Left kidney (tissue), 8 donors: ENCODE measurements at places on chromosomes 13 and 19. TPM values are rescaled to one million over a fixed set of nuclear protein-coding genes. Genes with fewer than 3 reads are reported as not detected.

GRCh38 chr13:94984958-94985357 lies 272.6 kb upstream of the SOX21 start:
- no peak for DNase-seq

DNA sequence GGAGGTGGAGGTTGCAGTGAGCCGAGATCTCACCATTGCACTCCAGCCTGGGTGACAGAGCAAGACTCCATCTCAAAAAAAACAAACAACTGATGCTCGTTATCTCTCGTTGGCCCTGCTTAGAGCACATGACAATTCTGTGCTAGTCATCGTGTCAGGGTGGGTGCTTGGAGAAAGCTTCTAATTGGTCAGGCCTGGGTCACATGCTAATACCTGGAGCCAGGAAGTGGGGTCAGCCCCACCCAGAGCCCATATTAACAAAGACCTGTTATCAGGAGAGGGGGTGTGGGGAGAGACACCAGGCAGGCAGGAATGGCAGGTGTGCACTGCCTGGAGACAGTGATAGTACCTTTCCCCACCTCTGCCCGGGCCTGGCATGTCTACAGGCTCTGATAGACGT lies 84.9 kb downstream of the DPF1 start:
- no peak for DNase-seq

- no peak for DNase-seq
These were observed 1.5 kb downstream of the N4BP2L1 start for GRCh38 chr13:32426191-32426989.

DNA sequence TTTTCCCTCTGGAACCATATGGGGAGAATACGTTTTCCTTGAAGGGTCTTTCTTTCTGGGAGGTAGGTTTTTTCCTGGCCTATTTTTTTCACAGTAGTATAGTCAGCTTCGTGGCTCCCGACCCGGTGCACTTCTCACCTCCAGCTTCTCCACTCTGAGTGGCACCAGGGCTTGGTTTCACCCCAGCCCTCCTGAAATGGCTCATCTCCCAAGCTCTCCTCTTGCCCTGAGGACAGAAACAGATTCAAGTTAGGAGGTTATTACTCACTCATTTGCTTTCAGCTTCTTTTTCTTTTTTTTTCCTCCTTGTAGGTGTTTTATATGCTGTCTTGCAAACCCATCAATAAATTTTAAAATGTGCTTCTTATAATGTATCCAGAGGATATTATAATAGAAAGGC lies 199.3 kb downstream of the RFC3 start:
- no peak for DNase-seq

DNA sequence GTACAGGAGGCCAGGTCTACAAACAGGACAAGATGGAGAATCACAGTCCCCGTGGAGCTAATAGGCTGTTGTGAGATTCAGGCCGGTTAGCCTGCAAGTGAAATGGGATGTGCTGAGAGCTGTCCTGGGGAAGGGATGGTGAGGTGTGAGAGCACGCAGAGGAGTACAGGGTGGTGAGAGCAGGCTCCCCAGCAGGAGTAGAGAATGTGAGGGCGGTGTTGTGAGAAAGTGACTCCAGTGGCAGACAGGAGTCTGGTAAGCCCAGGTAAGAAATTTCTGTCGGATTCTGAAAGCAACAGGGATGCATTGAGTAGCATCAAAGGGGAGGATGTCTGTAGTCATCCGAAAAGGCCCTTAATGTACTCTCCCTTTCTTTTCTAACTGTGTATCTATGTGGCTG lies 50.7 kb upstream of the GPR183 start:
- no peak for DNase-seq

Gene LIG1
- polyA plus RNA-seq: 81.3 TPM

DNA sequence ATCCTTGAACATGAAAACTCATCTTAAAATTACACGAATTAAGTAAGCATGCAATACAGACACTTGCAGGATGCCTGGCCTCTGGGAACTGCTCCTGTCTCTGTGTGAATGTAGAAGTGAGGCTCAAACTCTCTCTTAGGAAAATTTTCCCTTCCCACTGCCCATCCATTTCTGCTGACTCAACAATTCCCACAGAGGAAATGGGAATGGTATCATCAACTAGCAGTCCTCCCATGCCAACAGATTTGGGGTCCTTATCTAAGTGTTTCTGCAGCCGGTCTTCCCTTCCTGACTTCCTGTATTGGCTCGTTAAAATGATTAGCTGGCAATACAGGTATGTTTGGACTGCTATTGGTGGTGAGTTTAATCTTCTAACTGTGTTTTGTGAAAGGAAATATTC lies 85.8 kb downstream of the DOCK9 start:
- DNase-seq: no peak

Gene LILRA5
- polyA plus RNA-seq: 0.45 TPM

DNA sequence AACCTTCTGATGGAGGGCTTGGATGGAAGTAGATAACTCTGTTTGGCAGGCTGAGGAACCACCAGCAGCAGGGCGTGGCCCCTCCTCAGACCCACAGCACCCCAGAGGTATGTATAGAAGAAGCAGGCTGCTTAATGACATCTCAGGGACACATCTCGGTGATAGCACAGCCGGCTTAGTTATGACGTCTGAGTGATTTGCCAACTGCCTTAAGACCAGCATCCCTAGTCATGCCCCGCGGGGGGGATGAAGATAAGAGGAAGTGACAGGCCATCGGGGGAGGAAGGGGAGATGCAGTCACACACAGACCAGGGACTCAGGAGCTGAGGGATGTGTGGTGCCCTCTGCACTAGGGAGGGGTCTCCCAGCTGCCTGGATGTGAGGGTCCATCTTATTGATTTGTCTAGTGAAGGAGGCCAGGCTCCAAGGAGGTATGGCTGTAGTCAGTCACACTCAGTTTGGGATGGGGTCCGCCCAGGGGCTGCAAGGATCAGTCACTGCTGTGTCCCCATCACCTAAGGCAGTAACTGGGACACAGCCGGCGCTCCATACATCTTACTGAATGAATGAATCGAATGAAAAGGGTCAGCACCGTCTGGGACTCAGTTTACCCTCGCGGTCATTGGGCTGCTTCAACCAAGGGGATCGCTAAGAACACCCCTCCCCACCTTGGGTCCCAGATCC lies 19.2 kb upstream of the ERCC1 start:
- no peak for DNase-seq

- DNase-seq: no peak
These were observed 90.2 kb downstream of the MAP4K1 start for GRCh38 chr19:38527466-38528136.

Gene ACER1
- polyA plus RNA-seq: not detected

DNA sequence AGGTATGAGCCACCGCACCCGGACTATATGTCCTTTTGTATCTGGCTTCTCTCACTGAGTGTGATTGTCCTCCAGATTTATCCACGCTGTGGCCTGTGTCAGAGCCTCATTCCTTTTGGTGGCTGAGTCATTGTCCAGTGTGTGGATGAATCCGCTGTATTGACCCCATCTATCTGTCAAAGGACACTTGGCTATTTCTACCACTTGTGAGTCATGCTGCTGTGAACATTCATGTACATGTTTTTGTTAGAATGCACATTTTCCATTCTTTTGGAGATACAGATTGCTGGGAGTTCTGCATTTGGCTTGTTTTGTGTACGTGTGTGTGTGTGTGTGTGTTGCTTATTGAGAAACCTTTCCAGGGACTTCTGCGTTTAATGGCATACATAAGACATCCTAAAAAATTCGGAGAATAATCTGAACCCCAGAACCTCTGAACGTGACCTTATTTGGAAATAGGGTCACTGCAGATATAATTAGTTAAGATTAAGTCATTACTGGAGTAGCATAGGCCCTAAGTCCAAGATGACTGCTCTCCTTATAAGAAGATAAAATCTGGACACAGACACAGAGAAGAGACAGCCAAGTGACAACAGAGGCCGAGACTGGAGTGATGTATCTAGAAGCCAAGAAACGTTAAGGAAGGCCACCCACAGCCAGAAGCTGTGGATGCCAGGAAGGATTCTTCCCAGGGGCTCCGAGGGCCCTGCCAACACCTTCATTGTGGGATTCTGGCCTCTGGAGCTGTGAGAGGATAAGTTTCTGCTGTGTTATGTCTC lies 4.9 kb upstream of the GIPC3 start:
- no peak for DNase-seq

DNA sequence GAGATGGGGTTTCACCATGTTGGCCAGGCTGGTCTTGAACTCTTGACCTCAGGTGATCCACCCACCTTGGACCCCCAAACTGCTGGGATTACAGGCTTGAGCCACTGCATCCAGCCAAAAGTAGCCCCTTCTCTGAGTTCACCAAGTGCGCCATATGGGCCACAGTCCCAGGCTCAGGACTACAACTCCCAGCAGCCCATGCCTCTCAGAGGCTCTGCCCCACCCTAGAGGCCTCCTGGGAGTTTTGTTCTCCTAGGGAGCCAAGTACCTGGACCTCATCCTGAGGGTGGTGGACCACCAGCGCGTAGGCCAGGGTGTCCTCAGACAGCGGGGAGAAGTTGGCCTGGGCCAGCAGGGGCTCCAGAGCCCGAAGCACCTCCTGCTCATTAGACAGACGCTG lies 18.8 kb downstream of the TMEM143 start:
- DNase-seq: no peak

DNA sequence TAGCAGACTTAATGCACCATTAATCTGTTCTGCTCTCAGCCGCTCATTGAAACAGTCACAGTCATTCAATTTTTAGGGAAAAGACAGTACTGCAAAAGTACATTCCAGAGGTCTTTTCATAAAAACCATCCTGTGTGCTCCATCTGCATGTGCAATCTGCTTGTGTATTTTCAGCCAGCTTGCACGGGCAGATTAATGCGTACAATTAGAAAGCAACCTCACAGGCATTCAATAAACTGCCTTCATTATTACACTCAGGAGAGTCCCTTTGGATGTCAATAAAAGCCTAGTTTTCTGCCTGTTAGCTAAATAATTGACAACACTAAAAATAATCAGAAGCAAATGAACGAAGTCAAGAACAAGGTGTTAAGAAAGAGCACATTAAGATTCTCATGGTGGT lies 41.9 kb downstream of the EPSTI1 start:
- no peak for DNase-seq

GRCh38 chr19:20513189-20513904 lies 52.2 kb downstream of the ZNF737 start:
- DNase-seq: no peak

DNA sequence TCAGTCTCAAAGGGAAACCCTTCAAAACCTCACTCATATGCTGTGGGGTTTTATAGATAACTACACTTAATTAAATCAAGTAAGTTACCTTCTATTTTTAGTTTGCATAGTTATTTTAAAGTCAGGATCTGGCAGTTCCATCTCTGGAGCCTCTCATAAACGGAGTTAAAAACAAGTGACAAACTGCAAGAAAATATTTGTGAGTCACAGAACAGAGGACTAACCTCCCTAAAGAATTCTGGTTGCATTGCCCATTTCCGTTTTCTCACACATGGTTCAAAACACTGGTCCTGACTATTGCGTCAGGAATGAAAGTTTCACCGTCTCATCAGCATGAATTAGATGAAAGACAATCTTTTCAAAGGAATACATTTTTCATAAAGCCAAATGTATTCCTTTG lies 10.6 kb downstream of the RXFP2 start:
- no peak for DNase-seq

Gene GRIK5
- polyA plus RNA-seq: 26.3 TPM

DNA sequence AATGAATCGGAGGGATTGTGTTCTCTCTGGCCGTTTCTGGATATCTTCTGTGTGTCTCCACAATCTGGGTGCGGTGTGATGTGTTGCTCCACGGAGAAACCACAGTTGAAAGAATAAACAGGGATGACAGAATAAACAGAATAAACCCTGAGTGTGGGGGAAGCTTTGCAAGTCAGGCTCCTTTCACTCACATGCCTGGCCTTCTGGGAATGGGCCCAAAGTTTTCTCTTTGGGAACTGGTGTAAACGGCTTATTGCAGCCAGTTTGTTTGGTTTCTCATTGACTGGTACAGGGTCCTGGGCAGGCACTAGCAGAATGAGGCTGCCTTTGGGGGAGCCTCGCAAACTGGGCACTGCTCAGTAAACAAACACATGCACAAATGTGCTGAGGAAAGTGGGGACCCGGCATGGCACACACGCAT lies 324.7 kb downstream of the DLEU7 start:
- DNase-seq: no peak

Gene RDH8
- polyA plus RNA-seq: 0.40 TPM

Gene KLK8
- 3.9 TPM for polyA plus RNA-seq

GRCh38 chr13:32695602-32696250 lies 109.5 kb downstream of the PDS5B start:
- no peak for DNase-seq

DNA sequence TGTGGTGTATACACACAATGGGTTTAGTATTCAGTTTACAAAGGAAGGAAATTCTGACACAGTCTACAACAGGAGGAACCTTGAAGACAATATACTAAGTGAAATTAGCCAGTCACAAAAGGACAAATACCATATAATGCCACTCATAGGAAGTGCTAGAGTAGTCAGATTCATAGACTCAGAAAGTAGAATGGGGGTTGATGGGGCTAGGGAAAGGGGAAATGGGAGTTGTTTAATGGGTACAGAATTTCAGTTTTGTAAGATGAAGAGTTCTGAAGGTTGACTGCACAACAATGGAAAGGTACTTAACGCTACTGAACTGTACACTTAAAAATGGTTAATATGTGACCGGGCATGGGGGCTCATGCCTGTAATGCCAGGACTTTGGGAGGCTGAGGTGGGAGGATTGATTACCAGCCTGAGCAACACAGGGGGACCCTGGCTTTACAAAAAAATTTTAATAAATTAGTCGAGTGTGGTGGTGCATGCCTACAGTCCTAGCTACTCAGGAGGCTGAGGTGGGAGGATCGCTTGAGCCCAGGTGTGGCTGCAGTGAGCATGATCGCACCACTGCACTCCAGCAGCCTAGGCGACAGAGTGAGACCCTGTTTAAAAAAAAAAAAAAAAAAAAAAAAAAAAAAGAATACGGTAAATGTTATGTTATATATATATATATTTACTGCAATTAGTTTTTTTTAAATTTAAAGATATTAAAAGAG lies 45.0 kb downstream of the SLC15A1 start:
- no peak for DNase-seq

Gene VAV1
- polyA plus RNA-seq: 1.5 TPM

GRCh38 chr13:107216046-107216755 lies 648.3 kb upstream of the ARGLU1 start:
- DNase-seq: no peak

Gene CBY2
- polyA plus RNA-seq: 0.58 TPM

- DNase-seq: no peak
These were observed 383.3 kb downstream of the RFC3 start for GRCh38 chr13:34201050-34201913.

DNA sequence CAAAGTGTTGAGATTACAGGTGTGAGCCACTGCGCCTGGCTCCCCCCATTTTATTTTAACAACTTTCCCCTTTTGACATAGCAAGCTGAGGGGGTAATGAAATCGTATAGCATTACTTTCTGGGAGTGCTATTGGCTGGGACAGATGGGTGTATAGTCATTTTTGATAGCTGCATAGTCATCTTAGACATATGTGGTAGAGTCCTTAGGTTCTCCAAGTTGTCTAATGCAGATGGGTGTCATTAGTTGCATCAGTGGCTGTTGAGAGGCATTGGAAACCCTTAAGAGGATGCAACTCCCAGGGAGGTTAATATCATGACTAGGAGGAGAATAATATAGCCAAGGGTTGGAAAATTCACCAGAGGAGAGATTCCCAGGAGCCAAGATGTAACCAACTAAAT lies 28.6 kb upstream of the PNMA8B start:
- no peak for DNase-seq

- DNase-seq: no peak
These were observed 16.6 kb downstream of the ACTN4 start for GRCh38 chr19:38663957-38664502.
